ENCODE measurements at places on chromosomes 1 and 21. TPM values are rescaled to one million over a fixed set of nuclear protein-coding genes. Genes with fewer than 3 reads are reported as not detected.

- DNase-seq = no peak
These were observed 35.9 kb upstream of the AXDND1 start for GRCh38 chr1:179329862-179330261.

- DNase-seq = no peak
These were observed 471 bp upstream of the ADPRS start for GRCh38 chr1:36088265-36088576.

DNA sequence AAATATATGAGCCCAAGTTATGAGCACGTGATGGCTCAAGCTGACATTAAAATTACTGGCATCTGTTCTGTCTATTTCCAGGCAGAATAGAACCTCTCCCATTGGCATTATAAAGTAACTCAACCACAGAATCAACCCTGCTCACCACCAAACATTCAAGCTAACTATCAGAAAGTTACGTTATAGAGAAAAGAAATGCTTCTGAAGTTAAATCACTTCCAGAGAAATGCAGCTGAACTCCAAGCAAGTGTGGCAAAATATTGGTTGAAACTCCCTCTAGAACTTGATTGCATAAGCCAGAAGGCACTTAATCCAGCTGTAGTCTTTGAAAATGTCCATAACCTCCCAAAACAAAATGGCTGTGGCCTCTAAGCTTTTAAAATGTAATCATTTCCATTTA lies 36.2 kb upstream of the UBE2U start:
- DNase-seq = no peak

DNA sequence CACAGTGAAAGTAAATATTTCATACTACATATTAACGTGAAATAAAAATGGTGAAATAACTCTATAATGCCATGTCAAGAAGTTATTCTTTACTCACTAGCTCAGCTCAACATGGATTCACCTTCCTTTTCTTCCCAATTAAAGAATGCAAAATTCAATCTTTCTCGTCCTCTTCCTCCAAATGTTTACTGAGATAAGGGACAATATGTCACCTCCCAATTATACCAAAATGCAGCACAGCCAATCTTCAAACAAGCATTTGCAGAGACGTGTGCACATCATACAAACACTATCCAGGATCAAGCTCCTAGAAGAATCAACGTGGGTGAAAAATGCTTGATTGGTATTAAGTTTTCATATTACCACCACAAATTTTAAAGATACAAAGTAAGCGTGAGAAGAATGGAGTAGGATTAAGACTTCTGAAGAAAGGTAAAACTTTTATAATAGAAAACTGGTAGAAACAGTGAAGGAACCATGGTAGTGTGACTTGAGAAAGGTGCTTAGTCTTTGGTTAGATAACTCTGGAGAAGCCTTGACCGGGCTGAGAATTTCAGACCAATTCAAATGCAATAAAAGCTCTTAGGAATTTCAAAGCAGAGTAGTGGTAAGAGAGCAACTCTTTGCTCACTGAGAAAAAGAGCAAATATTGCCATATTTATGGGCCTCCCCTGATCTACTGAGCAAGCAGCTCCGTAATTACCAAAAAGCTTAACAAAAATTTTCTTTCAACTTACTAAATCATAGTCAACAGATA lies 7.2 kb downstream of the PTP4A2 start:
- DNase-seq = no peak

DNA sequence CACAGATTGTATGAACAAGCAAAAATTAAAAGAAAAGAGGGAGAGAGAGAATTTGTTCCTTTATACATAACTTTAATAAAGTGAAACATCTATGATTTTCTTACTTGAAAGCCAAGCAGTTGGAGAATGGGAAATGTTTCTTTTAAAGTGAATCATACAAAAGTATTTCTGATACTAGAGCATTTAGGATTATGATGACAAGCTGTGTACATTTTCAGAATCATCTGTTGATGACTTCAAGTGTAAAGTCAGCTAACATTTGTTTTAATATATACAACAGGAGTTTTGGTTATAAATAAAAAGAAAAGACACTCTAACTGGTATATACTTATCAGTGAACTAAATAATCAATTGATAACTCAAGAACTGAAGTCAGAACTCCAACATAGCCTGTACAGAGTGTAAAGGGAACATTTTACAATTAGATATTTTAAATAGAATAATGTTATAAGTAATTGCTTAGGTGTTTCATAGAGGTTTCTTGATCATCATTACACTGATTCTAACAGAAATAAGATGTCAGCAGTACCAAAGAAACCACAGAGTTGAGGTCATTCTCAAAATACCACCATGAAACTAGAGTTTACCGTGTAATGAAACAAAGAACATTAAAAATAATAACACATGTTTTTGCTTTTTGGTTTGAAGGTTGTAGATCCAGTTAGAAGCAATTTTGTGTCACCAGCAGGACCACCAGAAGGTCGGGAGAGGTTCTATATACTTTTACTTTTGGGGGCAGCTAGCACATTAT lies 103.4 kb downstream of the COL24A1 start:
- DNase-seq = no peak

The FLAD1 gene
- total RNA-seq = 24.3 TPM
